ENCODE measurements at places on chromosomes 6 and 20. TPM values are rescaled to one million over a fixed set of nuclear protein-coding genes. Genes with fewer than 3 reads are reported as not detected.
A peak's percentile ranks its signal among the peaks of the same experiment; 100 is the strongest.

- no peaks in the 10 kb centered on the region for H3K36me3 ChIP-seq
- no peaks in the 10 kb centered on the region for H3K4me1 ChIP-seq
- no peak for DNase-seq
- H3K4me3 ChIP-seq: no peak overlapping the region
- H3K27me3 ChIP-seq: no peaks in the 10 kb centered on the region
These were observed 65.8 kb downstream of the HMGN3 start for GRCh38 chr6:79168695-79168980.

DNA sequence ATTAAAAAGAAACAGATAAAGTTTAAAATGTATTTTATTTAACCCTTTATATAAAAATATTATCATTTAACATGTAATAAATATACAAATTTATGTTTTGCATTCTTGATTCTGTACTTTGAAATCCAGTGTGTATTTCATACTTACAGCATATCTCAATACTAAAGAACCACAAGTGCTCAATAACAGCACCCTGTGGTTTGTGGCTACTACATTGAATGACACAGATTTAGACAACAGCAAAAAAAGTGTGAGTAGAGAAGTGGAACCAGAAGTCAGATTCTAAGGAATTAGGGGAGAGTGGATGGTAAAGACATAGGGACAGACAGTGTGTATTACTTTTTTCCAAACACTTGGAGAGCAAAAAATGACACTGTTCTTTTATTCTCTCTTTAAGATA, 524.5 kb downstream of the BMP2 start:
- H3K4me3 ChIP-seq: no peak overlapping the region
- no peak for DNase-seq
- H3K4me1 ChIP-seq: no peaks in the 10 kb centered on the region
- H3K27me3 ChIP-seq: no peaks in the 10 kb centered on the region

- no peaks in the 10 kb centered on the region for H3K36me3 ChIP-seq
- no peak for DNase-seq
- peaks cover 59% of the 10 kb centered on the region for H3K4me1 ChIP-seq
- H3K27ac ChIP-seq: no peak overlapping the region
- no peaks in the 10 kb centered on the region for H3K27me3 ChIP-seq
- H3K4me3 ChIP-seq: no peak overlapping the region
These were observed 33.0 kb upstream of the RIPOR2 start for GRCh38 chr6:24968783-24969182.

- no peak overlapping the region for H3K4me3 ChIP-seq
- H3K36me3 ChIP-seq: no peaks in the 10 kb centered on the region
- H3K27me3 ChIP-seq: peaks cover 3% of the 10 kb centered on the region
- H3K27ac ChIP-seq: no peak overlapping the region
- H3K4me1 ChIP-seq: no peaks in the 10 kb centered on the region
These were observed 21.3 kb upstream of the HLA-DRB5 start for GRCh38 chr6:32551410-32551809.

DNA sequence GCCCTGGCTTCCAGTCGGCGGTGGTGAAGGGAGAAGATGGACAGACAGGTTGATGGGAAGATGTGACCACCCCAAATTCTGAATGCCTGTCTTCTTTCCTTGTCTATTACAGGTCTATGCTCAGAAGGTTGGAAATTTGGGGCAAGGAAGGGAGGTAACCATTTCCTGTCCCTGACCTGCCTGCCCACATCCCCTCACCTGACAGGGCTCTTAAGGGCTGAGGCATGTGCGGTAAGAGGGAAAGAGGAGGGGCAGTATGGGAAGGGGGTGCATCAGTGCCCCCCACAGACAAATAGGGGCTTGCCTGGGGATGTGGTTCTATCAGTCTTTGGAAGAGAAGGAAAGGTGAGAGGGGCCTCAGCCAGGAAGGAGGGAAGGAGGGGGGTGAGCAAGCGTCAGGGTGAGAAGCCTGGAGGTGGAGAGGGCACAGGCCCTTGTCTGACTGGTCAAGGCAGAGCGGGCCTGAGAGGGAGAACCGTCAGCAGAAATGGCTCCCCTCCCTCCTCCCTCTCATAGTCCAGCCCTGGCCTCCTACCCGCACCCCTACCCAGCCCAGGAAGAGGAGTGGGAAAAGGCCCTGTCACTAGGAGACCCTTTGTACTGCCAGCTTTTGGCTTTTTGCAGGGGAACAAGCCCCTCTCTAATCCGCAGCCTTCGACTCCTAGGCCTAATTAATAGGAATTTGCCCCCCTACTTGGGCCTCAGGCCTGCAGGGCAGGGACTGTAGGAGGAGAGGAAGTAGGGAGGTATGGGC, 104.4 kb upstream of the FOXP4 start:
- H3K27me3 ChIP-seq: peaks cover 5% of the 10 kb centered on the region
- peak overlapping the region; percentile 60 for H3K27ac ChIP-seq
- no peak overlapping the region for H3K4me3 ChIP-seq
- peak; percentile 38 for DNase-seq
- peaks cover 40% of the 10 kb centered on the region for H3K4me1 ChIP-seq
- H3K36me3 ChIP-seq: no peaks in the 10 kb centered on the region

DNA sequence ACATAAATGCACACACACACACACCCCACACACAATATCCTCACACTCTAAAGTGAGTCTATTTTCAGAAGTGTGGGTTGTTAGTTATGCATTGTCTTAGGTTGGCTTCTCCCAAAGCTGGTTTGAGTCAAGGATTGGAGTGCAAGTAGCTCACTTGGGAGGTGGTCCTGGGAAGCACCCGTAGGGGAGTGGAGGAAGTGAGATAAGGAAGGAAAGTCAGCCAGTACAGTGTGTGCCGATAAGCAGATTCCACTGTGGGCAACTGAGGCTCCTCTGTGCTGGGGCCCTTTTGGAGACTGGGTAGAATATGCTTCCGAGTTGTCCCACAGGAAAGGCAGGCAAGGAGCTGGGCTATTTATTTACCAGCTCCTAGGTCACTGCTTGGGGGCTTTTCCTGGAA, 67.2 kb downstream of the PLCB4 start:
- DNase-seq: no peak
- H3K4me3 ChIP-seq: no peak overlapping the region
- no peak overlapping the region for H3K27ac ChIP-seq
- H3K36me3 ChIP-seq: no peaks in the 10 kb centered on the region
- no peaks in the 10 kb centered on the region for H3K27me3 ChIP-seq

- H3K27me3 ChIP-seq: no peaks in the 10 kb centered on the region
- H3K27ac ChIP-seq: peak overlapping the region; percentile 83
- peaks cover under 1% of the 10 kb centered on the region for H3K36me3 ChIP-seq
- peak; percentile 94 for DNase-seq
- peak overlapping the region; percentile 83 for H3K4me3 ChIP-seq
- H3K4me1 ChIP-seq: peaks cover 26% of the 10 kb centered on the region
These were observed 14.4 kb downstream of the FOXP4 start for GRCh38 chr6:41560431-41561192.

- no peaks in the 10 kb centered on the region for H3K27me3 ChIP-seq
- peaks cover 32% of the 10 kb centered on the region for H3K36me3 ChIP-seq
- H3K27ac ChIP-seq: peak overlapping the region; percentile 86
- peak overlapping the region; percentile 64 for H3K4me3 ChIP-seq
- DNase-seq: peak; percentile 82
These were observed 41.0 kb downstream of the GNAS start for GRCh38 chr20:58893355-58894120.

- H3K36me3 ChIP-seq: peaks cover 11% of the 10 kb centered on the region
- H3K27ac ChIP-seq: no peak overlapping the region
- no peaks in the 10 kb centered on the region for H3K4me1 ChIP-seq
These were observed 181.7 kb downstream of the WDR27 start for GRCh38 chr6:169520104-169520503.

- no peaks in the 10 kb centered on the region for H3K36me3 ChIP-seq
- H3K4me3 ChIP-seq: no peak overlapping the region
- H3K27ac ChIP-seq: no peak overlapping the region
- peaks cover 44% of the 10 kb centered on the region for H3K4me1 ChIP-seq
- DNase-seq: no peak
- H3K27me3 ChIP-seq: no peaks in the 10 kb centered on the region
These were observed 58.9 kb downstream of the FOXO3 start for GRCh38 chr6:108619431-108620197.

DNA sequence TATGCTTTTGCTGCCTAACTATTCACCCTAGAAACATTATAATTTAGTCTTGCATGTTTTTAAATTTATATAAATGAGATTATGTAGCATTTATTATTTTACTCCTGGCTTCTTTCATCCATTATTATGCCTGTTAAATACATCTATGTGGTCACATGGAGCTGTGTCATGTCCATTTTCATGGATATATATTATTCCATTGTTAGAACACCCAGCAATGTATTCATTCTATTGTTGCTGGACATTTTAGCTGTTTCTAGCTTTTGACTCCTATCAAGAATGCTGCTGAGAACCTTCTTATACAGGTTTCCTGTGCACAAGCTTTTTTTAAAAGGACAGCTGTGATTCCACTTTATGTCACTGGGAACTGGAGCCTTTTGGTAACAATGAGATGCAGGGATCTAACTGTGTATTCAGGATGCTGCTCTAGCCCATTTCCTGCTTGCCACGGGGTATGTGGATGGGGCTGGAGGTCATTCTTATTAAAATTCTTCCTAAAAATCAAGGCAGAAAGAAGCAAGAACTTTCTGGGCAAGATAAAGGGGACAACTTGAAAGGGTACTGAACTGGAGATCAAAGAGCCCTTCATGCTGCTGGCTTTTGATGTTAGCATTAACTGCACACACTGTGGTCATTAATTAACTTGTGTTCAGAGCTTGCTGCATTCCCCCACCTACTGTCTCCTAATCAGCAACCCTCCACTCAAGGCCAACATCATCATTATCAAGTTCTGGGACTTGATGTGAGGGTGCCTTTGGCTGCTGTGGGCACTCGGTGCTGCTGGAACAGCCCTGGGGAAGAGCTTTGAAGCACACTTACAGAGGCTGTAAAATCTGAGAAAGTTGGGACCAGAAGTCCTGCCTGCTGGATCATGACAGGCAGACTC, 96.6 kb upstream of the AKIRIN2 start:
- DNase-seq: no peak
- H3K27me3 ChIP-seq: peaks cover 4% of the 10 kb centered on the region
- no peaks in the 10 kb centered on the region for H3K36me3 ChIP-seq
- peaks cover 3% of the 10 kb centered on the region for H3K4me1 ChIP-seq
- H3K27ac ChIP-seq: no peak overlapping the region

DNA sequence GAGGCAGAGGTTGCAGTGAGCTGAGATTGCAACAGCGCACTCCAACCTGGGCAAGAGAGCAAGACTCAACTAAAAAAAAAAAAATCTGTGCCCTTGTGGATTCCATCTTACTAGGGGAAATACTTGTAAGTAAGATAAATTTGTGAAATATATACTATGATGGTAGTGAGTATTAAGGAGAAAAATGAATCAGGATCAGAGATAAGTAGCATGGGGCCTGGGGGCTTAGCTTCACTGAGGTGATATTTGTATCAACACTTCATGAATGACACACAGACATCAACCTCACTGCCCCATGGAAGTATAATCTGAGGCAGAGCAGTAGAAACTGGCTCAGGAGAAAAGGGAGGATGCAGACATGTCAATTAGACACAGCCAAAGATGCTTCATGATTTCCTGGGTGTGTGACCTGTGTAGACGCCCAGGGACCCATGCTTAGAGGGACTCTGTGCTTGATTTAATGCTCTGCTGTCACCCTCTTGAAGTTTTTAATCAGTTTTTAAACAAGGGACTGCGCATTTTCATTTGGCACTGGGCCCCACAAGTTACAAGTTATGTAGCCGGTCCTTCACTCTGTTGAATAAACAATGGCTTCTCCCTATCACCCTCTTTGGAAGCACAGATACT, 41.9 kb downstream of the PCNA start:
- DNase-seq: peak; percentile 41
- H3K36me3 ChIP-seq: no peaks in the 10 kb centered on the region
- H3K27me3 ChIP-seq: no peaks in the 10 kb centered on the region
- H3K4me1 ChIP-seq: peaks cover 41% of the 10 kb centered on the region
- H3K27ac ChIP-seq: peak overlapping the region; percentile 92

DNA sequence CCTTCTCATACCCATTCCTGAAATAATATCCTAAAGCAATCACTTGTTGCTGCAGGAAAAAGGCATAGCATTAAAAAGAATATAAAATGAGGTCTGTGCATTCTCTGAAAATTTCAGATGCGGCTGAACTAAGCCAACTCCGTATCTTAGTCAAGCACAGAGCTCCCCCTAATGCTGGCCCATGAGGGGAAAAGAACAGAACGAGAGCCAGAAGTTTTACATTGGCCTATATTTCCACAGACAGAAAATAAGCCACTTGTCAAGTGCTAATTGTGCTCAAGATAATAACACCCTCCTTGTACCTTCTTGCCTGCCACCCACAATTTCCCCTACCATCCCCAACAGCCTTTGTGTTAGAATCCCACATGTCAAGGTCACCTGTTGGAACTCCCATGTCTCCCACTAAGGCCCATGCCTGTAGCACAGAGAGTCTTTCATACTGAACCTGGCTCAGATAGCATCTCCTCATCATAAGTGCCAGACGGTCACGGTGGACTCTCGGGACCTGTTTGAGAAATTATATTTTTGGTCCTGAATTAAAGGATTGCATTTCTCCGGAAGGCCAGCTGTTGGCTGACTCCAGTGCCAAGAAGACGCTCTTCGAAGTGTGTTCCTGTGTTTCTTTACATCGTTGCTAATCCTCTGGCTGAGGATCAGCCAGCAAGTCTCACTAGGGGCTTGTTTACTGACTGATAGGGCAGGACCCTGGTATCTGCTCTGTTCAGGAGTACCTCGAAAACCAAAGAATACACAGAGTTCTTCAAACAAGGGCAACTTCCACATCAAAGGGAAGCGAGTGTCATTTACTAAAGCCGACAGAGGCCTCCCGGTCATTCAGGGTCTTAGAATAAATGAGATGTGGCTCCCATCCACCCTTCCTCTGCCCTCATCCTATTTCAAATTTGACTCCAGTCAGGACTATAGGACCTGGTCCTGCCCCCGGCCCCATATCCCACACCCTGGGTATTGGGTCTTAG, 183.4 kb upstream of the FBXL4 start:
- no peaks in the 10 kb centered on the region for H3K36me3 ChIP-seq
- H3K4me1 ChIP-seq: no peaks in the 10 kb centered on the region

GRCh38 chr6:16722630-16723029, 38.6 kb downstream of the ATXN1 start:
- no peak overlapping the region for H3K4me3 ChIP-seq
- H3K27me3 ChIP-seq: no peaks in the 10 kb centered on the region
- H3K4me1 ChIP-seq: peaks cover 32% of the 10 kb centered on the region
- no peak for DNase-seq

DNA sequence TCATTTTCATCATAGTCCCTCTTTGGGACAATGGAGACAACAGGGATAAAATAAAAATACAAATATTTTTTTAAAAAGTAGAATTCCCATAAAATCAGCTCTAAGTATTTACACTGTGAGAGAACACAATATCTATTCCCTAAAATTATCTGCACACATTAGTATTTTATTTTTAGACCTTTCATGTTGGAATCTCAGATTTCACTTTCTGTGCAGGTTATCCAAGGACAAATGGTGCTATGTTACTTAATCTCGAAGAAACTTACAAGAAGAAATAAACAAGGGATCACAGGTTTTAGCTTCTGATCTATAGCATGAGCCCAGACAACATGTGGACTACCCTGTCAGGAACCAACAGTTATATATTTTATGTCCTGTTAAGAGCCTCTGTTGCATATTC, 23.0 kb upstream of the LYRM2 start:
- H3K36me3 ChIP-seq: peaks cover 37% of the 10 kb centered on the region
- H3K4me3 ChIP-seq: no peak overlapping the region
- no peak overlapping the region for H3K27ac ChIP-seq
- no peaks in the 10 kb centered on the region for H3K27me3 ChIP-seq

GRCh38 chr6:89940225-89941027, 46.2 kb downstream of the GJA10 start:
- peaks cover 46% of the 10 kb centered on the region for H3K36me3 ChIP-seq
- DNase-seq: peak; percentile 86

BMP5 gene
- total RNA-seq: not detected

PDE10A gene
- not detected for total RNA-seq

THBD gene
- total RNA-seq: not detected

DOP1A gene
- total RNA-seq: 5.0 TPM

PKIB gene
- total RNA-seq: not detected

RNF182 gene
- total RNA-seq: not detected

MYCT1 gene
- total RNA-seq: not detected

RNF144B gene
- total RNA-seq: 3.2 TPM

KIAA0408 gene
- total RNA-seq: 2.0 TPM

ENPP4 gene
- total RNA-seq: 8.0 TPM

JAG1 gene
- 0.25 TPM for total RNA-seq

Measured in activated naive CD4-positive, alpha-beta T cell treated with anti-CD3 and anti-CD28 coated beads for 36 hours (primary cell).